ENCODE measurements at places on chromosomes 11 and 22.
A peak's percentile ranks its signal among the peaks of the same experiment; 100 is the strongest.

DNA sequence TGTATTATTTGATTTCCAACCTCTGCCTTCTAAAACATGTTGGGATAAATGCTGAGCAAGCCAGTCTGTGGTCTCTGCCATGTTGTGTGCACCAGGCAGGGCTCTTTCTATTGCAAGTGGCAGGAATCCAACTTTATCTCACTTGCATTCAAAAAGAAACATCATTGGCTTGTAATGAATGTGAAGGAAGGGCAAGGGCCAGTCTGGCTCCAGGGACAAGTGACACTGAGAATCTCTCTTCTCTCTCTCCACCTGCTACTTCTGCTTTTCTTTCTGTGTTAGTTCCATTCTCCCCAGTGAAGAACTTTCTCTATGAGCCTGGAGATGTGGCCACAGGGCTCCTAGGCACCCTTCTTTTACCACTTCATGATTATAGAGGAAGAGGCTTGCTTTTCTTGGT is 329.9 kb upstream of the NCAM1 start:
- DNase-seq = no peak

GRCh38 chr11:4433856-4434255 is 15.2 kb upstream of the OR52K2 start:
- no peak for DNase-seq

DNA sequence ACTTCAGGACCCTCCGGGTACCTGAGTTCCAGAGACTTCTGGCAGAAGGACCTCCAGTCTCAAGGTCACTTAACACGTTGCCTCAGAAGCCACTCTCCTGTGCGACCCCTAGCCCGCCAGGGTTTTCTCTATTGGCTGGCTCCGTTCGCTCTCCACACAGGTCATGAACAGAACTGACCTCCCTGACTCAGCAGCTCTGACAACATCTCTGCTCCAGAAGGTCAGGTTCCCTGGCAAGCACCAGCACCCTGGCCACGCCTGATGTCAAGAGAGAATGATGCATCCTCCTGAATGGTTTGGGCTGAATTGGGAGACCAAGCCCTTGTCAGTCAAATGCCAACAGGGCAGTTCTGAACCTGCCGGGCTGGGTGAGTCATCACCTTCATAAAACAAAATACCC is 84.3 kb upstream of the TMEM45B start:
- DNase-seq = no peak

DNA sequence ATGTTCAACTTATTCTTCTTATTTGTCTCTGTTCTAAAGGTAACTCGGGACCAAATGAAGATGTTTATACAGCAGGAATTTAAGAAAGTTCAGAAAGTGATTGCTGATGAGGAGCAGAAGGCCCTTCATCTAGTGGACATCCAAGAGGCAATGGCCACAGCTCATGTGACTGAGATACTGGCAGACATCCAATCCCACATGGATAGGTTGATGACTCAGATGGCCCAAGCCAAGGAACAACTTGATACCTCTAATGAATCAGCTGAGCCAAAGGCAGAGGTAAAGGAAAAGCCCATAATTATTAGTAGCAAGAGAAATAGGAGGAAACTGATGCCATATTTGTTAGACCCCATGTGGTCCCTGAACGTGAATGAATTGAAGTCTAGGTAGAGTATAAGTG is 63.3 kb downstream of the TRIM44 start:
- no peak for DNase-seq

GRCh38 chr11:112174789-112175598 is at the start of gene BCO2:
Gene BCO2, plus strand, starts transcription at chr11:112175512. Its CDS starts 90 bp downstream, at chr11:112175602.
- DNase-seq = peak; percentile 2

- peak; percentile 44 for DNase-seq
These were observed 41.4 kb downstream of the DKK3 start for GRCh38 chr11:11966826-11967668.

GRCh38 chr22:49657275-49657973 is 170.2 kb downstream of the BRD1 start:
- DNase-seq = peak; percentile 73

DNA sequence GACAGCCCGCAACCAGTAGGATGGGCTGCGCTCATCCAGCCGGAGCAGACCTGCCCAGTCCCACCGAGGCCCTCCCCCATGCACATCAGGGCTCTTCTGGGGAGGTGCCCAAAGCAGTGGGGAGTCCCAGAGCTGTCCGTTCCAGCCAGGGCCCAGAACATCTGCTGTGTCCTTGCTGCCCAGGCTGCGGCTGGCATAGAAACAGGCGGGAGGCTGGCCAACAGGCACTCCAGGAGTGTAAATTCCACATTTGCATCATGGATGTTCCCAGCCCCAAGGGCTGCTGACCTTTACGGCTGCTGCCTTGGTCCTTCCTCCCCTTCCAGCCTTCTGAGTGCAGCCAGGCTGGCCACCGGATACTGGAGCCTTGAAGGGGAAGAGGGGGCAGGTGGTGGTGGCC is 30.0 kb upstream of the SYT7 start:
- DNase-seq = no peak

DNA sequence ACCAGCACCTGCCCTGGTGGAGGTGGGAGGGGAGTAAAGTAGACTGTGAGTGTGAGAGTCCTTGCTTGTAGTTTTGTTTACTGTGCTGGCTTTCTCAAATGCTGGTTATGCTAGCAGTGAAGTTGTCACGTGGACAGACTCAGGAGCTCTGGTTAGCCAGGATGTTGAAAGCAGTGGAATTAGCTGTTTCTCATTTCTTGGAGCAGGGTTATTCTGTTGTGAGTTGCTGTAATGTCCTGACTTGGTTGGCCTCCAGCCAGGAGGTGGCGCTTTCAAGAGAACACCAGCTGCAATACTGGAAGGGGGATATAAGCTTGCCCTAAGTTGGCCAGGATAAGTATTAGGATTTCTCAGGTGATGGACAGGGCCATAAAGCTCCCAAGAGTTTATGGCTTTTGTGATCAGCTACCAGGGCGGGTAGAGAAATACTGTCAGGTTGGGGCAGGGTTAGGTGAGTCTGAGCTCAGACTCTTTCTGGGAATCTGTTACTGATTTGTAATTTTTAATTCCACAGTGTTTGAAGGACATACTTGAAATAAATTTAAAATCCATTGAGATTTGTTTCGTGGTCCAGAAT is 13.7 kb downstream of the CYP2D6 start:
- no peak for DNase-seq

- DNase-seq = no peak
These were observed 5.8 kb downstream of the POLR2F start for GRCh38 chr22:37959231-37959825.

DNA sequence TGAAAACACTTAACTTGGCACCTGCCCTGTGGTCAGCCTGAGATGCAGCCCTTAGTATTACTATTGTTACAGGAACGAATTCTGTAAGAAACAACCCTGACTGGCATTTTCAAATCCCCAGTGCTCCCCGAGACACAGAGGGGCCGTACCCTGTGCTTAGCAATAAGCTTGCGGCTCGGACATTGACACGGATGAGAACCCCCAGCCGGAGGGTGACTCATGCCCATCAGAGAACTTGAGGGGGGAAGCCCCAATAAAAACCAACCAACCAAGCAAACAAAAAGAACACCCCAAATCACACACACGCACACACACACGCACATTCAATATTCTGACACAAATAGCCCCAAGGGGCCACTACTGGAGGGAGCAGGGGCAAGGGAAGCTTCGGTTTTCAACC is 63.8 kb downstream of the SHISAL1 start:
- no peak for DNase-seq

GRCh38 chr11:10474551-10474950 is 19.5 kb downstream of the AMPD3 start:
- no peak for DNase-seq

- DNase-seq = no peak
These were observed 116.4 kb downstream of the ZNF280B start for GRCh38 chr22:22392131-22392530.

DNA sequence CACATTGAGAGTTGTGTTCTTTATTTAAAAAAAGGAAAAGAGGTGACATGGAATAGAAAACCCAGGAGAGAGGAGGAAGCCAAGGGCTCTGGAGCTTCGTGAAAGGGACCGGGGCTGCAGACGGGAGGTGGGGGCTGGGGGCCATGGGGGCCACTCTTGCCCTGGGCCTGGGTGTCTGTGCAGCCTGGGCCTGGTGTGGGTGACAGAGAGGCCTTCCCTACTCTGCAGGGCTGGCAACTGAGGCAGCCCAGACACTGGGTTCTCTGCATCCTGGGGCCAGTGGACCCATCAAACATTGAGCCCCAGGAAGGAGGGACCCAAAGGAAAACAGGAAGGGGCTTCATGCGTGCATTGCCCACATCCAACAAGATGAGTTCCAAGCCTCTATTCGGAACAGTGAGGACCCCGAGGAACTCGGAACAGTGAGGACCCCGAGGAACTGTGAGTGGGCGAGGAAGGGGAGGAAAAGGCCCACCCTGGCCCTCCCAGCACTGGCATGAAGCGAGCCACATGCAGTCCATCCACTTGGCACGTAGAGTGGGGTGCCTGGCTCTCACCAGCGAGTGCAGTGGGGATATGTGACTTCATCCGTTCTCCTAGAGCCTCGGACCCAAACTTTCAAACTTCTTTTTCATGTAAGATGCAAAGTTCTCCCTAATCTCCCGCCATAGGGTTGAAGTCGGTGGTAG is 1121.6 kb downstream of the BRD1 start:
- no peak for DNase-seq

DNA sequence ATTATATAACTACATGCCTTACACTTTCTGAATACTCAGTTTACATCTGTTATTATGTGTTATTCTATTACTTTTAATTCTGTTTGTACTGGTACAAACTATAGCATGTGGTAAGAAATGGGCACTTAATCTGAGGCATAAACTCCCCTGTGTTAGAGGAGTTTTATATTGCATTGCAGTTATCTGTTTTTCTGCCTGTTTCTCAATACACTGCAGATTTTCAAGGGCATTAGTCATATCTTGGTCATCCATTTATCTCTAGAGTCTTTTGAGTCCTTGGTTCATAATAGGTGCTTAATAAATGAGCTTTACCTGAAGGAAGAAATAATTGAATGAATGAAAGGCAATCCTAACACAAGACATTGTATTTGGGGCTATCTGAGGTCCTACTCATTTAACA is 182.9 kb upstream of the CTSC start:
- DNase-seq = no peak

DNA sequence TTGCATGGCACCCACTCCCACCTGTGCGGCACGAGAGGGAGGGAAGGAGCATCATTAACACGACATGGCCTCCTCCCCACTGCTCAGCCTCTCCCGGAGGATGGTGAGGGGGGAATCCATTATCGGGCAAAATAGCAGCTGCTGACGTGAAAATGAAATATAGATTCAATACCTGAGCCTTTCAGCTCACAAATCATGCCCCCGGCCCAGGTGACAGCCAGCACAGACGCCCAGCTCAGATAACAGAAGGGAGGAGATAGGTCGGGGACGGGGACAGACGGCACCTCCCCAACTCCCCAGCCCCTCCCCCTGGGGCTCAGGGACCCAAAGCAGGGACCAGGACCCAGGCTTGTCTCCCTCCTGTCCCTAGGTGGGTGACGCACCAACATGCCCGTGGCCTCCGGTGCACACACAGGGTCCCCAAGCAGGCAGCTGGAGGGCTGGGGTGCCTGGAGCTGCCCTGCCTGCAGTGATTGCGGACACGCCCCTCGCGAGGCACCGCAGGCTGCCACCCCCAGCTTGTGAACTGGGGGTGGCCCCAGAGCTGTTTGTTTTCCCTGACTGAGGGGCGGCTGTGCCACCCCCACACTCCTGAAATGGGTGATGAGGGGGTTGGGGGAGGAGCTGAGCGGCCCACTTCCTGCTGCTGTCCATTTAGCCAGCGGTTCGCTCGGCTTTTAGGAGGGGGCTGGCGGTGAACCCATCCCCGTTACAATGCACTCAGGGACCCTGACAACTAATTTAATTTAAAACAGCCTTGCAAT is 31.7 kb downstream of the FLRT1 start:
- DNase-seq = no peak

- no peak for DNase-seq
These were observed 26.1 kb upstream of the SLC25A18 start for GRCh38 chr22:17537155-17537554.

DNA sequence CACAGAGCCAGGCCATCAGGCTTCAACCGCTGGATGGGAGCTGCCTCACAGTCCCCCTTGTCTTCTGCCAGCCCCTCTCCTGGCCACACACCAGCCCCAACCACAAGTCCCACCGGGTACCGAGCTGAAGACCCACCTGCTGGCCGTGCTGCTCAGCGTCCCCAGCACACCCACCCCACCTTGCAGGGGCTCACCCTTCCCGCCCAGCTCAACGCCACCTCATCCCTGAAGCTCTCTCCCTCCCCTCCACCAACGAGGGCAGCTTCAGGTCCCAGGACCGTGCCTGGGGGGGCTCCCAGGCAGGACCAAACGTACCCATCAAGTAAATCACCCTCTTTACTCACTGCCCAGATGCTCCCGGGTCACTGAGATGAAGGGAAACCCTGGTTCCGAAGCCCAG is 141.0 kb downstream of the CRYBB2 start:
- DNase-seq = no peak

GRCh38 chr11:26779074-26779865 is 57.4 kb upstream of the SLC5A12 start:
- DNase-seq = no peak

GRCh38 chr11:119717839-119718534 is 11.0 kb downstream of the NECTIN1 start:
- DNase-seq = no peak

GRCh38 chr11:120244476-120245365 is 4.8 kb downstream of the POU2F3 start:
- no peak for DNase-seq

GRCh38 chr11:27977031-27977430 is 130.9 kb downstream of the KIF18A start:
- no peak for DNase-seq

- DNase-seq = no peak
These were observed 2.5 kb upstream of the IFITM10 start for GRCh38 chr11:1752907-1753228.

DNA sequence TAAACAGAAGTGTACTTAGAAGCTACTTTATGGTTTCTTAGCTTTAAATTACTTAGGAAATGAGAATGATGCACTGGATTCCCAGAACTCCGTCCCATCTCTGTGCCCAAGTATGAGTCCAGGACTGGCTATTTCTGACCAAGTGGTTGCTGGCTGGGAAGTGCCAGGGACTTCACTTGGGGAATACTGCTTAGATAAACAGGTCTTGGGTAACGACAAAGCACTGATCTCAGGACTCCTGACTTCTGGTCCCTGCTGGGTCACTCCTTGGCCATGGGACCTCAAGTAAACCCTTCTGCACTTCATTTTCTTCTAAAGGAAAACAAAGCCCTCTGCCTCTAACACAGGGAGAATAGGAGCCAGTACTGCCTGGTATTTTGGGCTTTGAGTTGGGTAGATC is 27.9 kb downstream of the ABTB2 start:
- DNase-seq = no peak

DNA sequence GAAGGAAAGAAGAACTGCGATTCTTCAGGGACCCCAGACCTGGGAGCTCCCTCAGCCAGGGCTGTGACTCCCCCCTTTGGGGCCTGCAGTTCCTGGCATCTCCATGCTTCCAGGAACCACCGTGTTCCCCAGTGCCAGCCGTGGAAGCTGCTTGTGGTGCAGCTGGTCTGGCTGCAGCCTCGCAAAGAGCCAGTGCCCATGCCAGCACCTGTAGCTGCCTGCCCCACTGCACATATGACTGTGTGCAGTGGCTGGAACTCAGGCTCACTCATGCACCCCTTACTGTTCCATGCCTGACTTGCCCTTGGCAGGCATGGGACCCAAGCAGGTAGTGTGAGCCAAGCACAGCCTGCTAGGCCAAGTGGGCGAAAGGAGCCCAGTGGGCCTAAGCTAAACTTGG is 401.3 kb downstream of the LRRC4C start:
- DNase-seq = no peak

GRCh38 chr11:78973876-78974275 is 399.2 kb upstream of the NARS2 start:
- DNase-seq = no peak

- peak; percentile 3 for DNase-seq
These were observed 72.0 kb downstream of the ZBTB16 start for GRCh38 chr11:114131461-114131864.

- no peak for DNase-seq
These were observed 22.1 kb downstream of the CABP7 start for GRCh38 chr22:29741926-29742325.

All from central memory CD4-positive, alpha-beta T cell (primary cell).